ENCODE measurements at places on chromosomes 13 and 19.

DNA sequence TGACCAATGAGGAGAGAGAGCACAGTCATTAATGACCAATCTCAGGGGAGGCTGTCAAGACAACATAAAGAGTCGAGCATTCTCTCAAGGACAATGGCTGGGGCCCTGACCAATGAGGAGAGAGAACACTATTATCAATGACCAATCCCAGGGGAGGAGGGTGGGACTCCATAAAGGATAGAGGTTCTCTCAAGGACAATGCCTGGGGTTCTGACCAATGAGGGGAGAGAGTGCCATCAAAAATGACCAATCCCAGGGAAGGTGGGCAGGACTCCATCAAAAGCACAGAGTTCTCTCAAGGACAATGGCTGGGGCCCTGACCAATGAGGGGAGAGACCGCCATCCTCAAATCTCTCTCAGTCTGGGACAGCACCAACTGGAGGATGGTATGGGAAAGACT is 3.3 kb upstream of the KLK11 start:
- no peak for DNase-seq

DNA sequence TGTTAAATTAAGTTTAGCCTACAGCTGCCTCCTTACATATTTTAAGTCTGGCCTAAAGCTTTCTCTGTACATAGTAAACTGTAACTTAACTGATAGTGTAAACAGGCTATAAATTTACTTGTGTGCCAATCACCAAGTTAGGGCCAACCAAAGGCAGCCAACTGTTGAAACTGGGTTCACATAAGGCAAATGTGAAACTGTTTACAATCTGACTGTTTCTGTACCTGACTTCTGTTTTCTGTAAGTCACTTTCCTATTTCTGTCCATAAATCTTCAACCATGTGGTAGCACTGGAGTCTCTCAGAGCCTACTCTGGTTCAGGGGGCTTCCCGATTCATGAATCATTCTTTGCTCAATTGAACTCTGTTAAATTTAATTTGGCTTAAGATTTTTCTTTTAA is 103.1 kb downstream of the RAP2A start:
- no peak for DNase-seq

DNA sequence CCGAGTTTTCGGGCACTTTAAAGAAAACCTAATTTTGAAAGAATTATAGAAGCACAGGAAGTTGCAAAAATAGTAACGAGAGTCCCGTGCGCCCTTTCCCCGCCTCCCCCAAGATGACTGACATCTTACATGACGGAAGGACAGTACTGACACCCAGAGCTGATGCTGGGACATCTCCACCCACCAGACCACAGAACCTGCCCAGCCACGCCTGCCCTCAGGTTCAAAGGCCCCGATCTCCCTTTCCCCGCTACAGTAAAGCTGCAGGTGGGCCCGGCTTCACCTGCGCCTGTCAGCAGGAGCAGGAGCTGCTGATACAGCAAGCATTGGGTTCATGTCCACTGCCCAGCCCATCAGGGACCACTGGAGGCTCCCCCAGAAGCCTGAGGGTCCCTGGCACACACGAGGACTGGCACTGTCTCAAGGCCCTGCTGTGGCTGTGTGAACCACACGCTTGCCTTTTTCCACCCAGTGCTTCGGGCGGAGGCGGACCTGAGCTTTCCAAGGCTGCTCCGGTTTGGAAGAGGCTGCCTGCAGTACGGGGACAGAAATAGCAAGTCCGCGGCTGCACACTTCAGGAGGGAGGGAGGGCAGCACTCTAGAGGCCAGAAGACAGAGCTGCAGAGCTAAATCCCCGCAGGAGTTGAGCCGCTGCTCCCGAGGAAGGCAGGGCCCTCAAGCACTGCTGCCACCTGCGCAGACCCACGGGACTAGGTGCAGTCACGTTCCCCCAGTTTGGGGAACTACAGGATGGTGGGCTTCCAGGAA is 8.7 kb downstream of the MAP2K2 start:
- DNase-seq, result peak; percentile 69

DNA sequence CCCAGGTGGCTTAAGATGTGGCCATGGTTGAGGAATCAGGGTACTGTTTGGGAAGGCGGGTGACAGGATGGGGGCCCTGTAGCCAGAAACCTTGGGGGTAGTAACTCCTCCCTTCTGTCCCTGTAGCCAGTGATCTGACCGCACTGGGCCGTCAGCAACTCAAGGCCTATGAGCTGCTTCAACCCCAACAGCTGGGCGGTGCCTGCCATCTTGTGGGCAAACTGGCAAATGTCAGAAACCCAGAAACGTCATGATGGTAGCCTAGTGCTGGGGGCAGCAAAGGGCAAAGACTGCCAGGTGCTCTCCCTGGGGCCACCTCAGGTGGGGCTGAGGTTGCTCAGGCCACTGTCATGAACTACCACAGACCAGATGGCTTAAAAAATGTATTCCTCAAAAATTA is 3.5 kb downstream of the COPE start:
- DNase-seq, result peak; percentile 46

- DNase-seq, result no peak
Measured at GRCh38 chr13:80889829-80890228, 548.9 kb upstream of the SPRY2 start.

DNA sequence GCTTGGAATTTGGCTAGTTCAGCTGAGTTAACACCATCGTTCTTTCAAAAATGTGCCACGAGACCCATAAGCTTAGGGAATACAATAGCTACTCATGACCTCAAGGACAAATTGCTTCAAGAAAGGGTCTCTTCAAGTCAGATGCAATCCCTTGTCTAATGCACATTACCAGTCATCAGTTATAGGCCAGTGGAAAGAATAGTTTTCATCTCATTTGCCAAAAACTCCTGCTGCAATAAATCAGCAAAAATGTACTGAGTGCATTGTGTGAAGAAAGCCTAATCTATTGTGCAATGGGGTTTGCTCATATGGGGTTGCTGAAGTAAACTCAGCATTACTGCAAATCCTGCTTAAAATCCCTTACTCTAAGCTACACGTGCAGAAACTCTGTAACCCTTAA is 208.3 kb upstream of the NBEA start:
- DNase-seq, result no peak

- DNase-seq, result no peak
Measured at GRCh38 chr13:106291006-106291405, 244.5 kb downstream of the EFNB2 start.

DNA sequence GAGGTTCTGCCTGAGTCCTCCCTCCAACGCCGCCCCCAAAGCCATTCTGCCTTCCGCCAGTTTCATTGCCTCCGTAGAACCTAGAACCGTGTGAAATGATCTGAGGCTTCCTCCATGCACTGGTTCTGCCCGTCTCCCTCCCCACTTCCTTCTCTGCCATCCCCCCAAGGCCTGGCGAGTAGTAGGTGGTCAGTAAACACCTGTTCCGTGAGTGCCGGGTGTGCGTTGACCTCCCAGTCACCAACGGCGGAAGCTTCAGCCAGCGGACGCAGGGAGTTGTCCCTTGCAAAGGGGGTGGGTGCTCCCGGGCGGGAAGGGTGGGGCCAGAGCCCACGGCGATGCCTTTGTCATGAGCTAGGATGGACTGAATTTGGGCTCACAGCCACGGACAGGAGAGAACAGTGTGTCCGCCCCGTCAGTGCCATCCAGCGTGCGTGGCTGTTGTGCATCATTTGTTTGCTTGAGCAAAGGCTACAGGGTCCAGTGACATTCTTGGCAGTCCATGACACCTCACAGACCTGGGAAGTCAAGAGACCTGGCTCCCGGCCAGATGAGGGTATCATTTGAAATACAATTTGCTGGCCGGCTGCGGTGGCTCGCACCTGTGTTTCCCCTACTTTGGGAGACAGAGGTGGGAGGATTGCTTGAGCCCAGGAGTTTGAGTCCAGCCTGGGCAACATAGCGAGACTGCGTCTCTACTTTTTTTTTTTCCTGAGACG is 43.1 kb downstream of the NFIC start:
- no peak for DNase-seq

GRCh38 chr13:106524108-106524507 is 11.4 kb downstream of the EFNB2 start:
- DNase-seq, result no peak

DNA sequence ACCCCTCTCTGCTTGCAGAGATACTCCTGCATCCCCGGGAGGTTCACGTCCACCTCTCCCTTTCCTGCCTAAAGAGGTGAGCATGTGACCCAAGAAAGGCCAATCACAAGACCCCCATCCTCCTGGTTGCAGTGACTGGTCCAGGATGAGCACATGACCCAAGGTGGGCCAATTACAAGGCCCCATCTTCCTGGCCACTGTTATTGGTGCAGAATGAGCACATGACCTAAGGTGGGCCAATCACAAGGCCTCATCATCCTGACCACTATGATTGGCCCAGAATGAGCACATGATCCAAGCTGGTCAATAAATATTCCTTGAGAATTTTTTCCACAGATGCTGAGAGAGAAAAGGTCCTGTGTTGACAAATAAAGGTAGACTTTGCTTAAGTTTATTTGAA is 350.7 kb downstream of the EFNB2 start:
- DNase-seq, result no peak

Measured in activated CD4-positive, alpha-beta T cell treated with anti-CD3 and anti-CD28 coated beads, Interleukin-2, amount 50 U/mL, for 16 hours (primary cell).